ENCODE measurements at places on chromosomes 13 and 19. TPM values are rescaled to one million over a fixed set of nuclear protein-coding genes. Genes with fewer than 3 reads are reported as not detected.

The MAST1 gene
- 0.88 TPM for total RNA-seq

The F7 gene
- total RNA-seq: not detected

The NLRP9 gene
- total RNA-seq: not detected

The CGB2 gene
- not detected for total RNA-seq

The SSC5D gene
- total RNA-seq: 0.12 TPM

The CRLF1 gene
- total RNA-seq: not detected

The IFNL1 gene
- not detected for total RNA-seq

The ZNF534 gene
- not detected for total RNA-seq

The SPACA4 gene
- total RNA-seq: not detected

The SKA3 gene
- total RNA-seq: 31.0 TPM

The UNC13A gene
- 0.05 TPM for total RNA-seq

The RNF225 gene
- total RNA-seq: 0.35 TPM

The FOXA3 gene
- total RNA-seq: not detected

Data from activated naive CD4-positive, alpha-beta T cell treated with anti-CD3 and anti-CD28 coated beads, Interleukin-2, amount 10 ng/mL, durations not matched to agents 5 hours and 36 hours (primary cell).